ENCODE measurements at places on chromosomes 12 and 14. TPM values are rescaled to one million over a fixed set of nuclear protein-coding genes. Genes with fewer than 3 reads are reported as not detected.

DNA sequence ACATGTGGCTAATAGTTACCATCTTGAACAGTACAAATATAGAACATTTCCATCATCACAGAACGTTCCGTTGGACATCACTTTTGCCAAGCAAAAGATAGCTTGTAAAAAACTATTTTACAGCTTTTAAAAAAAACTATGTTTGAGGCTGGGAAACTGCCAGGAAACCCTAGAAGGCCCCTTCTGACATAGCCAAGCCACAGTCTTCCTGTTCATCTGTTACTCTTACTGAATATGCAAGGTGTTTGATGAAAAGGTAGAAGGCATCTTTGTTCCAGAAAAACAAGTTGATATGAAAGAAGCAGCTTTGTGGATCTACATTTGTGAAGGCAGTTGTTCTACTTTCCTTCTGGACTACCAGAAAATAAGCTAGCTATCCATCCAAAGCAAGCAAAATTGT lies 23.6 kb upstream of the WNK1 start:
- DNase-seq: peak; percentile 79

- DNase-seq: peak; percentile 59
These were observed 172.7 kb downstream of the CAND1 start for GRCh38 chr12:67441736-67442346.

DNA sequence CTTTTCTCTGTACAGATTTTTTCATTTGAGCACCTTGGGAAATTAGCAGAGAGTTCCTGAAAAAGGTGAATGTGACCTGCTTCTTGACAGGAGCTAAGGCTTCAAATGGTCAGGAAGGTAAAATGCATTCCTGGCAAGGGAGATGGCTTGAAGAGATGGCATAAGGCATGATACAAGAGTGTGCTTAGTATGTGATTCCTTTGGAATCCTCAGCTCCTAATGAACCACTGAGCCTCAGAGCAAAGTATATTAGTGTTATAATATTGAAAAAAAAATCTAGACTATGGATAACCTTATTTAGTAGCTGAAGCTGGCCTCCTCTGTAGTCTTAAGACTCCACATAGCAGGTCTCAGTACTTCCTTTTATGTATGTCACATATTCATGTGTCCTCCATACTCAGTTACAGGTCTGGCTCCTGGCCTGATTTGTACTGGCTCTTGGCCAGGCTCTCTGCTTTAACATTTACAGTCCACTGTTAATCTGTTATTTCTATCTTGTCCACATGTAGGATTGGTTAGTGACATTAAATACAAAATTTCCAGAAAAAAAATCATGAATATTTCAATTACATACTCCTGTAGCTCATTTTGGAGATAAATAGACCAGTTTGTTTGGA lies 17.9 kb downstream of the TOGARAM1 start:
- no peak for DNase-seq

GRCh38 chr12:49098035-49098451 lies 3.4 kb upstream of the DHH start:
- DNase-seq: peak; percentile 57

- DNase-seq: no peak
These were observed 122.9 kb downstream of the PPHLN1 start for GRCh38 chr12:42448841-42449240.

OR4E2 gene
- total RNA-seq: not detected

GRCh38 chr12:97275256-97275655 lies 187.3 kb upstream of the RMST start:
- no peak for DNase-seq

DNA sequence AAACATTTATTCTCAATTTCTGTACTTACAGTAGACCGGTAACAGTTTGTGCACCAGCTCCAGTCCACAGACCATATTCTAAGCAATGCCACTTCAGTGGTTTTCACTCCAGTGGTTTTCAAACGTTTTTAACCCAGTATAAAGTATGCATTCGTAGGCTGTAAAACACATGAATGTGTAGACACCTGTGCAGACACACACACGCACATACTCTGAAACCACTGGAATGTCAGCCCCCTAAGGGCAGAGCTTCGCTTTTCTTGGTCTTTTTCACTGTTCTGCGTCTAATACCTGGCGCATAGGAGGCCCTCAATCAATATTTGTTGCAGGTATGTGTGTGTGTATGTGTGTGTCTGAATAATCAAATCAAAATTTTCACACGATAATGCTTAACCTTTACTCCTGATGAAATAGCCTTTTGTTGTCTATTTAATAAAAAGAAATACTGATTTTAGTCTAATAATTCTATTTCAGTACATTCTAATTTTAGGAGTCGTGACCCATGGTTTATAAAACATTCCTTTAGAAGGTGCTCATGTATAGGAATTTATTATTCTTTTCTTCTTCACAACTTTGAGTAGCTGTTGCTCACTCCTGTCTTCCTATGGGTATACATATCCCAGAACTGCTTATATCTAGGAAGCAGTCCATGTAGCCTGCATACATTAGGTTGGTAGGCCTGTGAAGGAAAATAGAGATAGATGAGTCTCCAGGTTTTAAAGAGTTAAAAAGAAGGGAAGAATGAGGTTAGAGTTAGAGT lies 73.6 kb upstream of the REP15 start:
- no peak for DNase-seq

GRCh38 chr12:50533203-50533584 lies 28.4 kb downstream of the DIP2B start:
- DNase-seq: no peak

- no peak for DNase-seq
These were observed 146.6 kb downstream of the EXOC5 start for GRCh38 chr14:57122129-57122528.

- DNase-seq: no peak
These were observed 28.8 kb downstream of the CCNK start for GRCh38 chr14:99509871-99510555.

- DNase-seq: no peak
These were observed 13.7 kb downstream of the ARID2 start for GRCh38 chr12:45743247-45743646.

AQP2 gene
- not detected for total RNA-seq

AQP5 gene
- total RNA-seq: not detected

DNA sequence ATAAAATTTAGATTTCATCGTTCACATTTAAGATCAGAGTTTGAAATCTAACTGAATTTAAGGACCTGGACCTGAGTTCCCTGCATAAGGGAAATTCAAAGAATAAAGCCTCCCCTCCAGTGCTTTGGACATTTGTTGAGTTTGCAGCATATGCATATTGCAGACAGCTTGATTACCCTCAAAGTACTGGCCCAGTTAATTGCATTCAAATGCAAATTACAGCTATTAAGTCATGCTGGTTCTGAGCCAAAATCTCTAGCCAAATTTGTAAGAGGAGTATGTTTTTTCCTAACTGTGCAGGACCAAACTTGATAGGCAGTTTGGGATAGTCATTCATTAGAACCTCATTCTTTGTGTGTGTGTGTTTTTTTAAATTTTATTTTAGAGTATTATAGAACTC lies 9.1 kb upstream of the KIF21A start:
- DNase-seq: no peak

CLEC1B gene
- 0.50 TPM for total RNA-seq

DNA sequence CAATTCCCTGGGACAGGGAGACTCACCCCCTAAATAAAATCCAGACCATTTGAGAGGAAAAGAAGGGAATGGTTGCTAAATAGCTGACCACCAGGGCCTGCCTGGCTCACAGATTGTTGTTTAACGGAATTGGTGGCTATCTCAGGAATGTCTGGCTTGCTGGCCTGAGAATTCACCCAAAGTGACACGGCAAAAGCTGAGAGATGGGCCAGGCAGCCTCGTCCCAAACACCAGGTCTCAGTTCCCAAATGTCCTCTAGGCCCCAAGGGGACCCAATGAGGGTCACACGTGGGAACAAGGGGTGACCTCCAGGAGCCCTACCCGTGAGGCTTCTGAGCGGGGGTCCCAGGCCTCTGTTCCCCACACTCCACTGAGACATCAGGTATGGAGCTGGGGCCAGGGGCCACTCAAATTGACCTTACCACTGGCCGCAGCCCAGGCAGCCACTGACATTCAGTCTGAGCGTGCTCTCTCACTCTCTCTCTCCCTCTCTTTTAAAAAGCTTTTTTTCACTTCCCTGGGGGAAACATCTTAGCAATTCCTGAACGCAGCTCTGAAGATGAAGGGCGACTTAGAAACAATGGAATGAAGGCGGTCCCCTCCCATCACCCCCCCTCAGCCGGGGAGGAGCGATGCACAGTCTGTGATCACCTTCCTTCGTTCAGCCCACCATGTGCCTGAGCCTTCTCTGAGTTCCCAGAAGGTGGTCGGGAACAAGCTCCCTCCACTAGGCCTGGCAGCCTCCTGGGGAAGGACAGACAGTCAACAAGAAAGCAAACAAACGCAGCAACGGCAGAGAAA lies 131.2 kb downstream of the SCARB1 start:
- no peak for DNase-seq

GRCh38 chr12:54989829-54990228 lies 5.3 kb upstream of the TESPA1 start:
- no peak for DNase-seq

- no peak for DNase-seq
These were observed 157.5 kb downstream of the TGFB3 start for GRCh38 chr14:75824318-75824717.

GRCh38 chr14:101926085-101926484 lies 38.3 kb upstream of the DYNC1H1 start:
- DNase-seq: no peak

- DNase-seq: no peak
These were observed 149.5 kb downstream of the PRKCH start for GRCh38 chr14:61470961-61471293.

AKAP3 gene
- total RNA-seq: 0.56 TPM

- DNase-seq: no peak
These were observed 156.8 kb upstream of the PDE3A start for GRCh38 chr12:20211541-20211940.

- no peak for DNase-seq
These were observed 2.3 kb downstream of the SNAPC1 start for GRCh38 chr14:61764342-61765122.

Measured in natural killer cell (primary cell).